Stimulated activated CD4-positive, alpha-beta T cell treated with anti-CD3 and anti-CD28 coated beads, Interleukin-1b, Interleukin-23, amount 100 ng/mL, for 1 hour (primary cell): ENCODE measurements at places on chromosomes 7 and 10.

- DNase-seq, result no peak
Measured at GRCh38 chr7:7554649-7555575, 11.8 kb upstream of the MIOS start.

GRCh38 chr10:116470071-116470470, 42.4 kb downstream of the PNLIPRP3 start:
- DNase-seq, result no peak

DNA sequence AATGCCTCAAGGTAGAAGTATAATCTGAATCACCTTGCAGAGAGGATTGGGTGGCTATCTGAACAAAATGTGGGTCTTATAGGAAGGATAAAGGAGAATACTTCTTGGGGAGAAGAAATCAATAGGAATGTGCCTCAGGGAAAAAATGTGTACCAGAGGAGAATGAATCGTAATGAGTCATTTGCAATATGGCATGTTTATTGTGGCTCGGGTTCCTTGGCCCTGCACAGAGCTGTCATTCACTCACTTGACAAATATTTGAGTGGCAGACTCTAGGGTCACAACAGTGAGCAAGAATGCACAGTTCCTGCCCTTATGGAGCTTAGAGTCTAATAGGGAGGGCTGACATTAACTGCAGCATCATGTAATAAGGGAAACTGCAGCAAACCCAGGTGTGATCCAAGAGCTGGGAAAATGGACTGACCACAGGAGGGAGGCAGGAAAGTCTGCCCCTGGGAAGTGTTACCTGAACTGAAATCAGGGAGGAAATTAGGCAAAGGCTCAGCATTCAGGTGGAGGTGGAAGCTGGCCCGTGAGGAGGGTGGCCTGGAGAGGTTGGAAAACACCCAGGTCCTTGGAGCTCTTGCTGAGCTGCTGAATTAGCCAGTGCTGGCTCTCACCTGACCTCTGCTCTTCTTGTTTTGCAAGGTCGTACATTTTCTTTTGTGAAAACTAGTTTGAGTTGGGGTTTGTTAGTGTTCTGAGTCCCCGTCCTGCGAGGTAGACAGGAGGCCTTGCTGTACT, 203.9 kb downstream of the FRMD4A start:
- DNase-seq, result no peak

GRCh38 chr10:96890580-96890979, 58.5 kb downstream of the LCOR start:
- no peak for DNase-seq

DNA sequence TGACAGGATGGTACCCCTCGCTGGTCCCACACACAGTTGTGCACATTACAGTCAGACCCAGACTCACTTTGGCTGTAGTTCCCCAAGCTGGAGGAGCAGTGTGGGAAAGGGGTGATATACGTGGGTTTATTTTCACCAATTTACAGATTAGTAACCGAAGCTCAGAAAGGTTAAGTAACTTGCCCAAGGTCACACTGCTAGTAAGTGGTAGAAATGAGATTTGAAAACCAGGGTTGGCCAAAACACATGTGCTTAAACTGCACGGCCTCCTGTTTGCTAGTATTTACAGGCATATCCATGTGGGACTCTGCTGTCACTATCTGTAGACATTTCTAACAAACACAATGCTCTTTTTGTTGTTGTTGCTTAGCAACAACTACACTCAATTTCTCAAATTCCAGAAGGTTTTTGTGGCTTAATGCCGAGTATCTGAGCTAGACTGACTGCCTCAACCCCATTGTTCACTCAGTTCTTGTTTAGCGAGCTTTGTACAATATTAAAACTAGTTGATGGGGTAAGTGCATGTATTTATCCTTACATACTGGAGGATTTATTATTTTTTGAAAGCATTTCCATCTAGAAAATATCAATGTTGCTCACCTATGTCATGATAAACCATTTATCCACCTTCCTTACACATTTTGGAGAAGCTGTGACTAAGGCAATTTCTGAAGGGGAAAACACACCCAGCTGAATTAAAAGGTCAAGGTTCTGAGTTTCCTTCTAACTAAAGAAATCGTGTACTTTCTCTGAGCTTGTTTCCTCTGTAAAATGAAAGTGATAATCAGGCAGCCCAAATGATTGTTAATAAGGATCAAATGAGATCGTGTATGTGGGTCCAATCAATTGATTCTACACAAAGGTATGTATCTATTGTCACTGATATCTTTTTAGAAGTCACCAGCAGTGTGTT, 5.3 kb upstream of the TMEM139 start:
- no peak for DNase-seq

DNA sequence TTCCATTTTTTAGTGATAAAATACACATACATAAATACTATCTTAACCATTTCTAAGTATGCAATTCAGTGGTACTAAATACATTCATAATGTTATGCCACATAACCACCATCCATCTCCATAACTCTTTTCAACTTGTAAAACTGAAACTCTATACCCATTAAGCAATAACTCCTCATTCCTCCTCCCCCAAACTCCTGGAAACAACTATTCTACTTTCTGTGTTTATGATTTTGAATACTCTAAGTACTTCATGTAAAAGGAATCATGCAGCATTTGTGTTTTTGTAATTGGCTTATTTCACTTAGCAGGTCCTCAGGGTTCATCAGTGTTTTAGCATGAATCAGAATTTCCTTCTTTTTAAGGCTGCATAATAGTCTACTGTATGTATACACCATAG, 131.8 kb downstream of the TES start:
- DNase-seq, result no peak

DNA sequence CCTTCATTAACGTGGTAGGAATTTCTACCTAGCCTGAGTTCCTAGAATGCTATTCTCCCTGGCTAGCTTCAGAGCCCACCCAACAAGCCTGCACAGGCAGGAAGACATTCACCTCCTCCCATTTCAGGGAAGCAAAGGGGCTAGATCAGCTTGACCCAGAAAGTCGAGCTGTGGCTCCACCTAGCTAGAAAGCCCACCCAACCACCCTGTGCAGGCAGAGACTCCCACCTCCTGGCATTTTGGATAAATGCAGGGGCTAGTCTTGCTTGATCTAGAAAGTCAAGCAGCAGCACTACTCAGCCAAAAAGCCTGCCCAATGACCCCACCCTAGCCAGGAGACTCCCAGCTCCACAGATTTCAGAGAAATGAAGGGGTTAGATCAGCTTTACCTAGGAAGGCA, 479.5 kb downstream of the SDK1 start:
- DNase-seq, result no peak

DNA sequence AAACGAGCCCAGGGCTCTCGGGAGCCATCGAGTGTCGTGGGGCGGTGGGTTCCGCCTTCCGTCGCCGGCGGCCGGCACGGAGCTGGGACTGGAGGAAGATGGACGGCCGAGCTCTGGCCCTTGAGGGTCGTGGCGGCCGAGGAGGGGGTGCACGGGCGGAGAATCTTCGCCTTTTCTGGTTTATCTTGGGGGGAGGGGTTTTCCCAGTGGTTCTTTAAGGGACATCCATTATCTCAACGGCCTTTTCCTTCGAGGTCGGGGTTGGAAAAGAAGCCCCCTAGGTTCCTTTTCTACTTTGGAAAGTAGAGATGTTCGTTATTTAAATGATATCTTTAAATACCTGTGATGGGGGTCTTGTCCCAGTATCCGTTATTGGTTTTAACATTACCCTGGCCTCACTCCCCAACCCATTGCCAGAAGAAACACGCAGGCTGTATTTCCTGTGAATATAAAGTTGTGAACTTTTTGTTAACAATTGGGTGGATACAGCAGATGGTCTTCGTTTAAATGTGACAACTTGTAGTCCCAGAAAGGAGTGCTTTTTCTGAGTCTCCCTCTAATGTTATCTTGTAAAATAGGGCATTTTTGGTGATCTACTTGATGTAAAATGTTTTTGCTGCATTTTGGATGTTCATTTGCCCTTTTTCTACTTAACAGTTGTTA, 765 bp downstream of the CCAR1 start:
- no peak for DNase-seq

DNA sequence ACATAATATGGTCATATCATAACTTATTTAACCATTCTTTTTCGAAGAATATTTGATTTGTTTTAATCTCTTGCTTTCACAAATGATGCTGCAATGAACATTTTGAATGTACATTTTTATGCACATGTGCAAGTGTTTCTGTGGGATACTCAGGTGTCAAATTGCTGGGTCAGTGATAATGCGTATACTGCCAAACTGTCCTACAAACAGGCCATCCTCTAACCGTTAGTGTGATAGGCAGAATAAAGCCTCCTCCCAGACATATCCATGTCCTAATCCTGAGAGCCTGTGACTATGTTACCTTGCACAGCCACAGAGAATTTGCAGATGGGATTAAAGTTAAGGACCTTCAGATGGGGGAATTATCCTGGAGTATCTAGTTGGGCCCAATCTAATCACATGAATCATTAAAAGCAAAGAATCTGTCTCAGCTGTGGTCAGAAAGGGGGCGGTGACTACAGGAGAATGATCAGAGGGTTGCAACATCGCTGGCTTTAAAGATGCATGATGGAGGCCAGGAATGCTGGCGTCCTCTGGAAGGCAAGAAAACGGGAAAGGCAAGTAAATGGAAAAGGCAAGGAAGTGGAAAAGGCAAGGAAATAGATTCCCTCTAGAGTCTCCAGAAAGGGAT, 46.7 kb downstream of the FZD1 start:
- DNase-seq, result no peak

GRCh38 chr7:138015096-138015495, 13.2 kb upstream of the CREB3L2 start:
- no peak for DNase-seq

DNA sequence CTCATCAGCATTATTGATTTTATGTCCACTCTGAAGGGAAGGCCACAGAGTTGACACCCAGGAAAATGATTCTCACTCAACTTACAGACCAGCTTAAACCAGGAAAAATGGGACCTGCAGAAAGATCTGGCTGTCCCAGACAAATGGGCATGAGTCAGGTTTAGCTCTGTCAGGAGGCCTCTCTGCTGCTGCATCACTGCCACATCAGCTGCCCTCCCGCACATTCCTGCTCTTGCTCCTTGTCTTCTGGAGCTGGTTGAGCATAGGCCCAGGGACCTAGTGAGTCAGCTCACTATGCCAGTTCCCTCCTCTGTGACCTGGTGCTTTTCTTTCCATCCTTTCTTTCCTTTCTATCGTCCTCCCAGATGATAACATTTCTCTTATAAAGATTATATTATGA, 18.8 kb upstream of the SMNDC1 start:
- DNase-seq, result no peak
